ENCODE measurements at places on chromosomes 12 and 14. TPM values are rescaled to one million over a fixed set of nuclear protein-coding genes. Genes with fewer than 3 reads are reported as not detected.

RNASE3 gene
- not detected for total RNA-seq

SYNE3 gene
- total RNA-seq, result 104 TPM

CRIP2 gene
- total RNA-seq, result 2.9 TPM

OTOGL gene
- total RNA-seq, result not detected

TAMALIN gene
- 47.6 TPM for total RNA-seq

IL22 gene
- not detected for total RNA-seq

HECTD4 gene
- 76.3 TPM for total RNA-seq

- DNase-seq, result no peak
Observed at GRCh38 chr12:119259484-119259883, 75.0 kb upstream of the CCDC60 start.

- peak; percentile 39 for DNase-seq
Observed at GRCh38 chr12:128820723-128821432, 2.9 kb downstream of the SLC15A4 start.

- DNase-seq, result no peak
Observed at GRCh38 chr14:78141590-78141989, 28.6 kb upstream of the NRXN3 start.

DNA sequence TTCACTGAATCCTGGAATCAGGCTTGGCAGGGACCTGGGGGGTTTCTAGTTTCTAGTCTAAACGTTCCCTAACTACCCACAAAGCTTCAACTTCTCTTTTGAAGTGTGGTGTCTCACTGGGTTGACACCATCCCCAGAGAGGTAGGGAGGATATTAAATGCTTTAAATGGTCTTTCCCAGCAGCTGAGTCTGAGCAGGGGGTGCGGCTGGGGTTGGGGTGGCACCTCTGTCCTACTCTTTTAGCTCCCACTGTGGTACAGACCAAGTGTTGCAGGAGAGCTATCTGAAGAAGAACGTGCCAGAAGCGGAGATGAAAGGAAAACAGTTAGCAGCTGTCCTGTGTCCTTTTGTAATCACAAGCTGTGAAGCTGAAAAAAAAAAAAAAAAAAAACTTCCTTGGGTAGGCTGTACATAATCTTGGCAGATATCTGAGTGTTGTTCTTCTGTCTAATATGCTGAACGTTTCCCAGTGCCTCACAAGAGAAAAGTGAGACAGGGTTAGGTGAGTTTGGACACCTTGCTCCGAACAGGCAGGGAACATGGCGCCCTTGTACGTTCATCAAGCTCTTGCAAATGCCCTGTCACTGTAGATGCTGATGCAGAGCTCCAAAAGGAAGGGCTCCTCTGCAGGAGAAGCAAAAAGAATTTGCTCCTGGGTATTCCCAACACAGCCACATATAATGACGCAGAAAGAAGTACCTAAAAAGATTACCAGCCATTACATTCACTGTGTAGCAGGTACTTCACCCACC is 447.2 kb downstream of the APAF1 start:
- DNase-seq, result no peak

DNA sequence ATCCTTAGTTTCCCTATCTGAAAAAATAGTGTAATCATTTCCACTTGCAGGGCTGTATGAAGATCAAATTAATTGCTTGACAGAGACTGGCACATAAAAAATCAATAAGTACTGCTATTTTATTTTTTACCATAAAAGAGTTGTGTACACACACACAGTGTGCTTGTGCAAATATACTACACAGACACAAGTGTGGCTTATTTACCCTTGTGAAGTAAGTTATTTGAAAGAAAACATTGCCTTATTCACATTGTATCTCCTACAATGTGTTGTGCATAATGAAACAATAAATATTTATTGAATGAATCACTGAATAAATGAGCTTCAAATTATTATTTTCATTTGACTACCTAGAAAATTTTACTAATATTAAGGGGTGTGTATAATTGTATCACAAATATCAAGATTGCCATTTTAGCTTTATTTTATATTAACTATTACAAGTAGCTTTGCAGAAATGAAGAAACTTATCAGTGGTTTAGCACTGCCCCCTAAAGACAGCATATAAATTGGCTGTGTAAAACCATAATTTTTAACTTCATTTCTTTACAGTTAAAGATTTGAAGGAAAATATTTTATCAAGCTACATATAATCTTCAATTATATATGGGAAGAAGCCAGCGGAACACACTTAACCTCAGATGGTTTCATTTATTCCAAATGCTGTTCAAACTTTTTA is 11.3 kb downstream of the GARIN6 start:
- DNase-seq, result no peak

GRCh38 chr14:34324363-34324795 is 137.7 kb downstream of the SPTSSA start:
- DNase-seq, result no peak

DNA sequence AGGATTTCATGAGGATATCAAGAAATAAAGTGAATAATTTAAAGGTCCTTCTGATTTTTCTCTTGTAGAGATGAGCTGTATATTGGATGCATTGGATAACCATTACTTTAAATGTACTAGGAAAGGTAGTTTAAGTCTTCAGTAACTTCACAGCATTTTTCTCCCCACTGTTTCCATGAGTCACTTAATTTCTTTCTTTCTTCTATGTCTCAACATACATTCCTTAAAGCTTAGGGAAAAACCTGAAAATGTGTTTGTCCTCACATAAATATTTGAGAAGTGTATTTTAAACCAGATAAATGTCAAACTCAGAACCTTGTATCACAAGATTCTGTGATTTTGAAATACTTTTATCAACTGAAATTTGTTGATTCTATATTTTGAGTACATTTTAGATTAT is 1970.2 kb upstream of the FLRT2 start:
- DNase-seq, result no peak

DNA sequence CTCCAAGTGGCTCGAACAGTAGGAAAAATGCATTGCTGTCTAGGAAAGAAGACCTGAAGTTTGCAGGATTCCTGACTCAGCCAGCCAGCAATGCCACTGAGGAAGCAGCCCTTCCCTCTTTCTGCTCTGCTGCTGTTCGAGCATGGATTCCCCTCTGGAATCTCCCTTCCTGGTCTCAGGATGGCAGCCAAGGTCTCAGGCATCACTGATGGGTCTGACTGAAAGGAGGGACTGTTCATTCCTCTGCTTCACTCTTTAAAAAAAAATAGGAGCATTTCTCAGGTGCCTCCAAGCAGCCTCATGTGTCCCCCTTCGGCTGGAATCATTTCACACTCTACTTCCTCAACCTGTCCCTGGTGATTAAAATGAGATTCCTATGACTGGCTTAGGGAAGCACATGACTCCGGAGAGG is 62.4 kb downstream of the SLC15A4 start:
- no peak for DNase-seq

GRCh38 chr12:46657453-46658411 is 168.1 kb downstream of the SLC38A4 start:
- no peak for DNase-seq

GRCh38 chr12:90407841-90408240 is 547.1 kb downstream of the CCER1 start:
- no peak for DNase-seq

DNA sequence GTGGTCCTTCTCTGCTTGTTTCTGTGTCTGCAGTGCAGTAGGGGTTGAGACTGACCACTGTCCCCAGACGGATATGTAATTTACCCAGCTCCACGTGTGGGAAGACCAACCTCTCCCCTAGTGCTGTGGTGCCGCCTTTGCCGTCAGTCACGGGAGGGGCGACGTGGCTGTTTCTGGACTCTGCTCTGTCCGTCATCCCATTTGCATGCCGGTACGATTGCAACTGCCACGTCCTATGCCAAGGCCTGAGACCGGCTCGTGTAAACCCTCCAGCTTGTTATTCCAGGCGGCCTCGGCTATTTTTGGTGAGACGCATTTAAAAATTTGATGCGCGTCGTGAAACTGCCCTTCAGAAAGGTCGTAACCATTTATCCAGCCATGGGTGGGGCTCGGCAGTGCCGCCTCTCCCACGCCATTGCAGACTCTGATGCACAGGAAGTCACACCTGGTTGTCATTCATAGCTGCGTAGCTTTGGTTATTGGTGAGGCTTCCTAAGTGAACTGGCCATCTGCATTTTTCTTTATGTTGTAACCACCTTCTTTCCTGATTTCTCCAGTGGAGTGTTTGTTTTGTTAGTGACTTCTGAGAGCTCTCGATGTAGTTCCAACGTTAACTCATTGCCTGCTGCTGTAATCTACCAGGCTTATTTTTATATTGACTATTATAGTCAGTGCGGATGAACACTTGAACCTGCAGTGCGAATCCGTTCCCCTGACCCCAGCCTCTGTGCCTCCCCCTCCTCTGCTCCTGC is 75.1 kb downstream of the ADGRD1 start:
- DNase-seq, result no peak

- DNase-seq, result no peak
Observed at GRCh38 chr12:103249607-103250006, 246.2 kb downstream of the C12orf42 start.

DNA sequence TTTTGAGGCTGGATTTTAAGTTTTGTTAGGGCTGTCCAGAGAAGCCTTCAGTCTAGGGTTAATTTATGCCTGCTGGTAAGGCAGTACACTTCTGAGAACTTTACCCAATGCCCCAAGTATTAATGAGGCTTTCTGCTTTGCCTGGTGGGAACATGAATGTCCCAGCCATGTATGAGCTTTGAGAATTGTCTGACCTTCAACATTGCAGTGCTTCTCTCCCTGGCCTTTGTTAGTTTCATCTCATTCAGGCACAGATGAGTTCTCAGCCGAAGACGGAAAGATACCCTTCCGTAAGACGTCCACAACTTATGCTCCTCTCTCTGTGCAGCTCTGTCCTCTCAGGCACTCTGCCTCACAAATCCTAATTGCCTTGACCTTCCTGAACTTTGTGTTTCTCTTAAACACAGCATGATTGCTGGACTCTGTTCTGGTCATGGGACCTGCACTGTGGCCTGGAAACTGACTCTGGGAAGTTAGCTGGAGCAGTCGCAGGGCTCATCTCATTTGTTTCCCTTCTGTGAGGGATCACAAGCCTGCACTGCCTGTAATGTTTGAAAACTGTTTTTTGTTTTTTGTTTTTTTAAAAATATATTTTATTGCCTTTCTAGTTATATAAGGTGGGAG is 15.7 kb downstream of the CHPT1 start:
- no peak for DNase-seq

DNA sequence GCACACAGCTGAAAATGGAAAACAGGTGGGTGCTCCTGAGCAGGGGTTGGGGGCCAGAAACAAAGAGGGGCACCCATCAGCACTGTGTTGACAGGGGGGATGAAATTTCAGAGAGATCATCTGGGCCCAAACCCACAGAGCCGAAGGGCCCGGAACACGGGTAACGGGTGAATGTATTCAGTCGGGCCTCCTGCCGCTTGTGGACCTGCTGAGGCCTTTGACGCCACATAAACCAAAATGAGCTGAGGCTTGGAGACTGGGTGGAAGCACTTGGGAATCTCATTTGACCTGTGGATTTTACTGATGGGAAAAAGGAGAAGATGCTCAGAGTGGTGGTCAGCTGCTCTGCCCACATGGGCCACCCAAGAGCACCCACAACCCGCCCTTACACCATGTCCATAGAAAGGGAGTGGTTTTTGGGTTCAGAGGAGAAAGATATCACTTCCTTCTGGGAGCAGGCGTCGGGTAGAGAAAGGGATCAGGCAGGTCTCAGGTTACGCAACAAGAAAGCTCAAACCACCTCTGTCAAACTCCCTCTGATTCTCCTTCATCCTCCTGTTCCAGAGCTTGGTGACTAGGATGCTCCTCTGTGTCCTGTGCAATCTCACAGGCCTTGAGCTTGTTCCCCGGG is 106.8 kb upstream of the BCL2L14 start:
- DNase-seq, result no peak
